ENCODE measurements at places on chromosomes 5 and 9.

DNA sequence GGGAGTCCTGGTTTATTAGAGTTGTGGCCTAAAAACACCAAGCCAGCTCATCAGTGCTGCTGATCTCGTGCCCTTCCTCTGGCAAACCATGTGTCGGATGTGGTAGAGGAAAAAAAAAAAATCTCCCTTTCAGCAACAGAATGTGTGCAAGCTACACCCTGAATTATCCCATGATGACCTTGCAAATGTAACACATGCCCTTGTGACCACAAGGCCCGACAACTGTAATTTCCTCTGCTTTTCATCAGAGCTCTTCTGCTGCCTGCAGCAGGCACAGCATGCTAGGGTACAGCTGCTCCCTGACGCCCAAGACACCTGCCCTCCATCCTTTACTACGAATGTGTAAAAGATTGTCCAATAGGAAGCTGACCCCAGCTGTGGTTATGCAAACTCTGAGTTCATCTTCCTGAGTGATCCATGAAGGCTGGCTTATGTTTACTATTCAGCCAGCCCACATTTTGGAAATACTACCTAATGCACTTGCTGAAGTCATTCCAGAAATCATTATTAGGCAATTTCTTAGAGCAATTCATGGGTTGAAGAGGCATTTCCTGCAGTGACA is 14.6 kb upstream of the BNC2 start:
- no peak for DNase-seq

GRCh38 chr5:55037046-55037771 is 13.2 kb downstream of the GZMK start:
- peak; percentile 46 for DNase-seq

- DNase-seq: no peak
Observed at GRCh38 chr9:105911104-105911911, 217.0 kb downstream of the TMEM38B start.

DNA sequence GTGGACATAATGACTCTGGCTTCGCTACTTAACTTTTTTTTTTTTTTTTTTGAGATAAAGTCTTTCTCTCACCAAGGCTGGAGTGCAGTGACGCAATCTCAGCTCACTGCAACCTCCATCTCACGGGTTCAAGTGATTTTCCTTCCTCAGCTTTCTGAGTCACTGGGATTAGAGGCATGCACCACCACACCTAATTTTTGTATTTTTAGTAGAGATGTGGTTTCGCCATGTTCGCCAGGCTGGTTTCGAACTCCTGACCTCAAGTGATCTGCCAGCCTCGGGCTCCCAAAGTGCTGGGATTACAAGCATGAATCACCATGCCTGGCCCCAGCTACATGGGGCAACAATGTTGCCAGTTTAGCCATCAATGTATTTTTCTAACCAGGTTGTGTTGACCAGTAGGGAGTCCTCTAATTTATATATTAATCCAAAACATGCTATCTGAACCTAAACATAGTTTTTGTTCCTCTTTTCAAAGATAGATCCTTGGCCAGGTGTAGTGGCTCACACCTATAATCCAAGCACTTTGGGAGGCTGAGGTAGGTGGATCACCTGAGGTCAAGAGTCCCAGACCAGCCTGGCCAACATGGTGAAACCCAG is 120.3 kb upstream of the LHFPL2 start:
- no peak for DNase-seq

- no peak for DNase-seq
Observed at GRCh38 chr5:67221487-67222242, 25.1 kb upstream of the CD180 start.

DNA sequence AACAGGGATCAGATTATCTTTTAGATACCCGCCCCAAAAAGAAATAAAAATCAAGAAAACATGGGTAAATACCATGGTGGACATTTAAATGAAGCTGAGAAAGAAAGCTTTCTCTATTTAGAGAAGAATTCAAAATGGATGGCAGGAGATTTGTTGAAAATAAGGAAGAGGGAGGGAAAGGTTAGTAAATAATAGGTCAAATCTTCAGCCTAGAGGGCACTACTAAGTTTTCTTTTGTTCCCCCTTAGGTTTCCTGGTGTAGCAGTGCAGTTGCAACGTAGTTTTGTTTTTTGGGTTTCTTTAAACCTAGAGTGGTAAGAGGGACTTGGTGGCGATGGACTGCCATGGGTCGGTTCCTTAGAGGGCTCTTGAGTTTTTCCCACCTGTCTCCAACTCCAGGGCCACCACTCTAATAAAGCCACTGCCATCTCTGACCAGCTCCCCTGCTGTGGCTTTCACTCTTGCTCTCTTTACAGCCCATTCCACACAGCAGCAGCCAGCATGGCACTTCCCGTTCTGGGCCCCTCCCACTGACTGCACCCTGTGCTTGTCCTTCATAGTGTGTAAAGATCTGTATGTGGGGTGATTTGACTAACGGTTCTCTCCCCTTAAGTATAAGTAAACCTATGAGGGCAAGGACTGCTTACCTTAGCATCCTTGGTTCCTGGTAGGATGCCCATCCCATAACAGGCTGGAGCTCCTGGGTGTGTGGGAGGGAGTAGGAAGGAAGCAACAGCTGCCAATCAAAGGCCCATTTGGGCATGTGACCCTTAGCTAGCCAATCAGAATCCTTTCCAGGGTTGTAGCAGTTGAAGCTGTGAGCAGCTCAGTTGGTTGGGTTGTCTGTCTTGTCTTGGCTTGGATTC is 118.3 kb downstream of the SLC1A3 start:
- DNase-seq: peak; percentile 19

GRCh38 chr5:68749631-68750030 is 344.2 kb upstream of the SLC30A5 start:
- no peak for DNase-seq

DNA sequence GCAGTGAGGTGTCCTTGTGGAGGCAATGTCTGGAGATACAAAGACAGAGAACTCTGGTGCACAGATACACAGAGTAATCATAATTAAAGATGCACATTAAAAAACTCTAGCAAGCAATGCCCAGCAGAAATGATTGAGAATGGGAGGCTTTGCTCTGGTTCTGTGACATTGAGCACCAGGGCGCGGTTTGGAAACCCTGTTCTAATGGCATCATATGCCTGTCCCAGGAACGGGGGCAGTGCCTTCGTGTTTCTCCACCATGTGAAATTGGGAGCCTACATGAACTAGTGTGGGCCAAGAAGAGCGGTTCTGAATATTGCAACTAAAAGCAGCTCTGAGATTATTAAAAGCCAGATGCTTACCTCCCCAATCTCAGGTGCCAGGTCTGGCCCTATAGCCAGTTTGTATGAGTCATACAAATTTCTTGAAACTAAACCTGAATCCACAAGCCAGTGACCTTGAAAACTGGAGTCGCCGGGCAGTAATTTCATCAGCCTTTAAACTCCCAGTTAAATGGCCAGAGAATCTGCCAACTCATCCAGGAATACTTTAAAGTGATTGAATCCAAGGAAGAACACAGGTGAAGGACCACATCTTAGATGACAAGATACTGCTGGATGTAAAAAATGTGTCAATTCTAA is 22.2 kb upstream of the CTSL start:
- no peak for DNase-seq

DNA sequence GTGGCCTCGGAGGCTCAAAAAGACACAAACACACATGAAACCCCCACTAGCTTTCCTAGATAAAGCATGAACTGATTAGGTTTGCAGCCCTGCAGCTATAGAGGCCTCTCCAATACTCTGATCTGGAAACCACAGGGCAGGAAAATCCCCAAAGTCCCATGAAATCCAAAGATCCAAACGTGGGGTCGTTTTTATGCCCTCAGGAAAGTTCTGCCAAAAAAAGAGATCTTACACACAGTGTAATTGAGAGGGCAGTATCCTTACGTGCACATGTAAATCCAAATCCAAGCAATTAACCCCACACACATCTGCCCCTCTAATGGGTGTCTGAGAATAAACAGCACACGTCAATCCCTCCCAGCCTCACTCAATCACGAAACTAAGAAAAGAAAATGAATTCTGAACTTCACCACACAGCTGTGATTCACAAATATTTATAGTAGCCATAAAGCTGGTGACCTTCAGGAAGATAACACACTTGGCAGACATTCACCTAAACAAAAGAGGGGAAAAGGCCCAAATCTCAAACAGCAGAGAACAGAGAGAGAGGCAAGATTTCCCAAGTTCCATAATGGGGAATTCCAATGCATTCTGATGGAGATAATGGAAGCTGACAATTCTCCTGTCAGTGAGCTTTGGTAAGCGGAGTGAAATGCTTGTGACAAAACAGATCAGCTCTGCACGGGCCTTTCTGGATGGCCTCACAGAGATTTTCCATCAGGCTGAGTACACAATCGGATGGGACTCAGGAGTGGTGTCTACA is 114.2 kb downstream of the SEMA5A start:
- no peak for DNase-seq

- DNase-seq: no peak
Observed at GRCh38 chr5:150283904-150284303, 5.7 kb downstream of the CAMK2A start.

DNA sequence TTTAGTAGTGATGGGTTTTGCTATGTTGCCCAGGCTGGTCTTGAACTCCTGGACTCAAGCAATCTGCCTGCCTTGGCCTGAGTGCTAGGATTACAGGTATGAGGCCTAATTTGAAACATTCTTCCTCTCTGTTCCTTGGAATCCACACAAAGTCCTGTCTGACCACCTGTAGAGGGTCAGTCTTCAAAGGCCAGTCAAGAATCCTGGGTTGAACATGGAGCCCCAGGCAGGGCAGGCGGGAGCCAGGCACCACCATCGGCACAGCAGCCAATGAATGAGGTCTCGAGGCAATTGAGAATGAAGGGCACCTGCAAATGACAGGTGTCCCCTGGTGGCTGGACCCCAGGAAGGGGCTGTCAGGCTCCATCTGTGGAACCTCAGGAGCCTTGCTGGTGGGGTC is 17.4 kb upstream of the NCS1 start:
- DNase-seq: no peak

GRCh38 chr5:42756606-42757601 is at the start of gene CCDC152:
Gene CCDC152, plus strand, starts transcription at chr5:42756818. Its CDS starts 2,304 bp downstream, at chr5:42759122.
- DNase-seq: peak; percentile 59

DNA sequence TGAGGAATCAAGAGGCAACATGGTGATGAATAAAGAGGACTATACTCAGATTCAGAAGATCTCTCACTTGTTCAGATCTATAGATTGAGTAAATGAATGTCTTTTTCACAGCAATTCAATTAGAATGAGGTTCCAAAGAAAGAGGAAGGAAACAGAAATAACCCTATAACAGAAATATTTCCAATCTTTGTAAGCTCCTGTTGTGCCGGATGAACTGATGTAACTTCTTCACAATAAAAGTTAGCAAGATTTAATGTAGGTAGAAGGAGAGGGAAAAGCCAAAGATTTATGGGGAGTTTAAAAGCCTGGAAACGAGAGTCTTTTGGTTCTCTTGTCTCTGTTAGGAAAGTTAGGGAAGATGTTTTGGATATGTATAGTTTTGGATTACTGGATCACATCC is 92.1 kb downstream of the PBX3 start:
- DNase-seq: no peak

GRCh38 chr9:6692881-6693361 is 47.4 kb upstream of the GLDC start:
- no peak for DNase-seq

- no peak for DNase-seq
Observed at GRCh38 chr5:171340042-171340441, 31.0 kb downstream of the TLX3 start.

- no peak for DNase-seq
Observed at GRCh38 chr5:95619514-95620029, 315 bp upstream of the GPR150 start.

GRCh38 chr5:134541736-134542376 is 16.4 kb downstream of the JADE2 start:
- no peak for DNase-seq

DNA sequence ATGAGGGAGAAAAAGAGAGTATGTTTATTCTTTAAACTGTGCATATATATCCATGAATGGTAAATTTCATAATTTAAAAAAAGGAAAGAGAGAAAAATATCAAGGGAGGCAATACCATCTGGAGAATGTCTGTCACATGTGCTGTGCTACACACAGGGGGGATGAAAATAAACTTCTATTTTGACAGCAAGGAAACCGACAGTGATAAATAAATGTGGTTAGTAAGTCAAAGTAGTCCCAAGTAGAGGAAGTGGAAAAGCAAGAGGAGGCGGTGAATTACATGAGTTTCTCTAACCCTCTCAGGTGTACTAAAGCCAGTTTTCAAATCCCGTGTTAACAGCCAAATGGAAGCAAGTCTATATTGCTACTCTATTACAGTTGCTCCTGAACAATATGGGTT is 83.3 kb downstream of the ICE1 start:
- DNase-seq: no peak

GRCh38 chr5:60586307-60586901 is 113.6 kb downstream of the DEPDC1B start:
- DNase-seq: no peak

DNA sequence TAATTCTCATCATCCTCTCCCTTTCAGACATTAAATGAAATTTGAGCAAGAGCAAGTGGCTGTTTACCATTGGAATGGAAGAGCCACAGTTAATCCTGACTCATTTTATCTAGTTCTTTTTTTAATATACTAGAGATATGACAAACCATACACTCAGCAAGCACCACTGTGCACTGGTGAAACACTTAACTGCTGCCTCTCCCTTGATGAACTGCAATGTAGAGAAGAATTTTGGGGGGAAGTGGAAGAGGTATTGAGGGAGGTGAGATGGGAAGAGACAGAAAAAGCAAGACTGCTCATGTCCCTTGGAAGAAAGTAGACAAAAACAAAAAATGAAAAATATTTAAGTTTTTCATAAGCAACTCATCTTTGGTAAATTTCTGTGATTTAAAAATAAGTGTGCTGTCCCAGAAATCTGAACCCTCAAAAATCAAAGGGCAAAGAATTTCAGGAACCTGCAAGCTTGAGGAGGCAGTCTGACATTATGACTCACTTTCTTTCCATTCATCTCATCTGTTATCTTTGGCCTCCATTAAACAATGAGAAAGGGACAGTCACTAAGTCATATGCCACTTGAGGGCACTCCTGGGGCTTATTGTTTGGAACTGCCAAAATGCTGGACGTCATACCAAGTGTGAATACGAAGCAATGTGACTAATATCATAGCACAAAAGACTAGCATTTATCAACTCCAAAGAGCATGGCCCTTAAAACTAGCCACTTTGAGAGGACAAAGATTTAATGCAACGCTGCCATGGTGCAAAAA is 566.8 kb upstream of the DMAC1 start:
- no peak for DNase-seq

GRCh38 chr9:121754655-121755436 is 103.4 kb downstream of the DAB2IP start:
- DNase-seq: no peak

DNA sequence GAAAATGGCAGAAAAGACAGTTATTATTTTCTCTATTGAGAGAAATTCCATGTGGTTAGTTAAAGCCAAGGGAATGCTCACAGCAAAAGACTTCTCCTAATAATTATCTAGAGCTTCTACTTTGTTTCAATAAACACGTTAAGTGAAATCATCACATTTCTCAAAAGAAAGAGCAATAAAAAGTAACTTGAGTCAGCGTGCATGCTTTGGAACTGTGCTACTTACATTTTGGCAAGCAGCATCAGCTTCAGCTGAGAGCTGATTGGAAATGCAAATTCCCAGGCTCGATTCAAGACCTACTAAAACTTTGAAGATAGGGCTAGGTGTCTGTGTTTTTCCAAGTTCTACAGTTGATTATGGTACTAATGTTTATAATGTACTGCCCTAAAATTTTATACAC is 132.1 kb downstream of the CDH18 start:
- DNase-seq: no peak

All from stimulated activated CD4-positive, alpha-beta T cell treated with anti-CD3 and anti-CD28 coated beads, Interleukin-4, amount 100 ng/mL, for 1 hour (primary cell).